ENCODE measurements at places on chromosomes 5 and 9. TPM values are rescaled to one million over a fixed set of nuclear protein-coding genes. Genes with fewer than 3 reads are reported as not detected.
A peak's percentile ranks its signal among the peaks of the same experiment; 100 is the strongest.

GRCh38 chr5:56624751-56625150 is 190.6 kb upstream of the MAP3K1 start:
- DNase-seq: no peak

DNA sequence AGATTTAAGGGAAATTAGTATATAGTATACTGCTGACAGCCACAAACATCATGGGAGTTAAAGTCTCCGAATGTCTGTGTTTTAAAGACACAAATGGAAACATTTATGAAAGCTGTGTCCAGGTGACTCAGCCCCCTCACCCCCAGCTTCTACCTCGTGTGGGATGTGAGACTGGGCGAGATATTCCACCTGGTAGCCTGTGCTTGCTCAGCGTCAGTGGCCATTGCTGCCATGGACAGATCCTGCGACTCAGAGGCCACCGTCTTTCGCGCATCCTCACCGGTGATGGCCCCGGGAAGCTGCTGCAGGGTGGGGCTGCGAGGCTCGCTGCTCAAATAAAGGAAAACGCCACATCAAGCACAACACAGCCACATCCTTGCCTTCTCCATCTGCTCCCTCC is 31.2 kb upstream of the EXOC3 start:
- no peak for DNase-seq

GRCh38 chr9:97930972-97931371 is 7.0 kb downstream of the HEMGN start:
- DNase-seq: peak; percentile 62

- DNase-seq: no peak
These were observed 3.6 kb downstream of the TMC1 start for GRCh38 chr9:72524820-72525540.

DNA sequence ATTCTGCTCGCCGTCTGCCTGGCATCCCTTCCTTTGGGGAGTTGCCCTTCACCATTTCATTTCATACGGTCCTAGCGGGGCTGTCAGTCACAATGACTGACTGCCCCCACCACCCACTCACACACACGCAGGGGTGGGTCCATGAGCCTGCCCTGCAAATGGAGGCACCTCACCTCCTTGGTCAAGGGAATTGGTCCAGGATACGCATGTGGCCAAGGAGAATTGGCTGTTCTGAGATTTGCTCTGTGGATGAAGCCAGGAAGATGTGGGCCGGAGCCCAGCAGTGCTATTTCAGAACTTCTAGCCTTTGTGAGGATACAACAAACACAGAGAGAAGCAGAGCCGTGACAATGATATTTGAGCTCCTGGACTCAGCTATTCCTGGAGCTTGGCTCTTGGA is 17.0 kb downstream of the C1QTNF2 start:
- no peak for DNase-seq

- DNase-seq: no peak
These were observed 10.3 kb upstream of the YTHDC2 start for GRCh38 chr5:113503146-113503545.

GRCh38 chr5:154506049-154506715 is 28.2 kb upstream of the HAND1 start:
- DNase-seq: no peak

- DNase-seq: no peak
These were observed 4.7 kb downstream of the BRD3 start for GRCh38 chr9:134063088-134063570.

GRCh38 chr9:4640027-4640426 is 22.1 kb upstream of the PLPP6 start:
- DNase-seq: no peak

DNA sequence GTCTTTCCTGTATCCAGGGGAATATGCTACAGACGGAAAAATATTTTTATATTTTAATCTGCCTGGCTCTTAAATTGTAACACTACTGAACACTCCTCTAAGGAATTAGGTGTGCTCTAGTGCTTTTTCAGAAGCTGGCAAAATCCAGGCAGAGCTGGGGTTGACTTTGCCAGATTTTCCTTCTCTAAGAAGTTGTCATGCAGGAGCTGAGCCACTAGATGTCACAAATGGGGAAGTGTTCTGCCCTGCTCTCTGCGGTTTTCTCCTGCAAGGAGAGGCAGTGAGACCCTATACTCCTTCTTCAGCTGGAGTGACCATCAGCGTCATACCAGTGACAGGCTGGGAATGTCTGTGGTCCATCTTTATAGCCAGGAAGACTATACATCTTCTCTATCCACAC is 112.5 kb downstream of the HAPLN1 start:
- peak; percentile 23 for DNase-seq

DNA sequence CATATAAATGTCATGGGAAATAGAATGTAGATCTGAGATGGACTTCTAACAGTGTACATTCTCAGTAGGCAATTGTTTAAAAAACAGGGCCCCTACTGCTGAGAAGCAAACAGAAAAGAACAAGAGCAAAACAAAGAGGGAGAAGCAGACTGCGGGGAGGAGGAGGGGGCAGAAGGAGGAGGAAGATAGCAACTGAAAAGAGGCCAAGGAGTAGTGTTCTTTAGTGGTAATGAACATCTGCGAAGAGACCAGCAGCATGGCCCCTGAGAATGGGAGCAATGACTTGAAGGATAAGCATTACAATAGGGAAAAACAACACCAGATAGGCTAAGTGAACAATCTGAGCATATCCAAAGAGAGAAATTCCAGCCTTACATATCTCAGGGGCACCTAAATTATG is 36.8 kb downstream of the HAPLN1 start:
- no peak for DNase-seq

GRCh38 chr5:6350277-6351090 is 27.9 kb downstream of the MED10 start:
- DNase-seq: no peak

DNA sequence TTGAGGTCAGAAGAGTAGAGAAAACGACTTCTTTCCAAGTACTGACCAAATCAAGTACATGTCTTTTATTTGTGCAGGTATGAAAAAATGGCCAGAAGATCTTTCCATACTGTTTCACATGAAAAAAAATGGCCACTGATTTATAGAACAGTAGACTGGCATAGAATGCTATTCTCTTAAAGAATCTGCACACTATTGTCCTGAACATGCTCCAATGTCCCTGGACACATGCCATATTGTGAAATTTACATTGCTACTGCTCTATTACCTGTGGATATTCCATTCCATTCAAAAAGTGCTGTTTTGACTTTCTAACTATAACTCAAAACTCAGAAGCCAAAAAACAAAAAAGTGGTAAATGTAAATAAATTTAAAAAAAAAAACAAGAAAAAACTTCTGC is 60.6 kb downstream of the FBXL17 start:
- DNase-seq: no peak

- DNase-seq: no peak
These were observed 62.6 kb downstream of the ELL2 start for GRCh38 chr5:95899006-95899405.

- no peak for DNase-seq
These were observed 36.6 kb downstream of the SEMA4D start for GRCh38 chr9:89461265-89461664.

- peak; percentile 83 for DNase-seq
These were observed 56.1 kb downstream of the MEF2C start for GRCh38 chr5:88826646-88827585.

DNA sequence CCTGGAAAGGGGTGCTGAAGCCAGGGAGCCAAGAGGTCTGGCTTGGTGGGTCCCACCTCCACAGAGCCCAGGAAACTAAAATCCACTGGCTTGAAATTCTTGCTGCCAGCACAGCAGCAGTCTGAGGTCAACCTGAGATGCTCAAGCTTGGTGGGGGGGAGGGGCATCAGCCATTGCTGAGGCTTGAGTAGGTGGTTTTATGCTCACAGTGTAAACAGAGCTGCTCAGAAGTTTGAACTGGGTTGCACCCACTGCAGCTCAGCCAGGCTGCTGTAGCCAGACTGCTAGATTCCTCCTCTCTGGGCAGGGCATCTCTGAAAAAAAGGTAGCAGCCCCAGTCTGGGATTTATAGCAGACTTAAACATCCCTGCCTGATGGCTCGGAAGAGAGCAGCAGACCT is 55.5 kb upstream of the FBXL17 start:
- no peak for DNase-seq

- DNase-seq: no peak
These were observed 117.7 kb downstream of the ZCCHC7 start for GRCh38 chr9:37238122-37238521.

DNA sequence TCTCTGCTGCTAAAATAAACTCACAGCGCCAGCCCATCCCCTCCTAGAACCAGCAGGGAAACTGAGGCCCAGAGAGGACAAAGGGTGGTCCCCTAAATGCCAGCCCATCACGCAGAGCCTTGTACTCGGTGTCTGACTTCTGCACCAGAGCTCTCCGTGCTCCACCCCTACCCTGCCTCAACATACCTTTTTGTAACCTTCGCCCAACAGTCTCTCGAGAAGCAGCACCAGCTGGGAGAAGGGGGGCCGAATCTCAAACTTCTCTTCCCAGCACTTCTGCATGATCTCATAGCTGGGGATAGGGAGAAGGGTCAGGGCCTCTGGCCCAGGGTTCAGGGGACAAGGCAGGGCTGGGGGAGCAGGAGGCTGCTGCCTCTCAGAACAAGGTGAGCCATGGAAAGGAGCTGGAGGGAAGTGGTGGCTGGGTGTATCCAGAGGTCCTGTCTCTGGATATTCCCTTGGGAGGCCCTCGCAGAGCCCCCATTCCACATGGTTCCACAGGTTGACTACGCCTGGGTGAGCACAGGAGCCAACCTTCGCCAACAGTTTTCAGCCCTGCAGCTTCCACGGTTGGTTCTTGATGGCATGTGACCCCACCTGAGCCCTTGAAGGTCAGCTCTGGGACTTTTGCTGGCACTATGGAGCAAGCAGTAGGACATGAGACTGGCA is 32.3 kb upstream of the CSF1R start:
- no peak for DNase-seq

DNA sequence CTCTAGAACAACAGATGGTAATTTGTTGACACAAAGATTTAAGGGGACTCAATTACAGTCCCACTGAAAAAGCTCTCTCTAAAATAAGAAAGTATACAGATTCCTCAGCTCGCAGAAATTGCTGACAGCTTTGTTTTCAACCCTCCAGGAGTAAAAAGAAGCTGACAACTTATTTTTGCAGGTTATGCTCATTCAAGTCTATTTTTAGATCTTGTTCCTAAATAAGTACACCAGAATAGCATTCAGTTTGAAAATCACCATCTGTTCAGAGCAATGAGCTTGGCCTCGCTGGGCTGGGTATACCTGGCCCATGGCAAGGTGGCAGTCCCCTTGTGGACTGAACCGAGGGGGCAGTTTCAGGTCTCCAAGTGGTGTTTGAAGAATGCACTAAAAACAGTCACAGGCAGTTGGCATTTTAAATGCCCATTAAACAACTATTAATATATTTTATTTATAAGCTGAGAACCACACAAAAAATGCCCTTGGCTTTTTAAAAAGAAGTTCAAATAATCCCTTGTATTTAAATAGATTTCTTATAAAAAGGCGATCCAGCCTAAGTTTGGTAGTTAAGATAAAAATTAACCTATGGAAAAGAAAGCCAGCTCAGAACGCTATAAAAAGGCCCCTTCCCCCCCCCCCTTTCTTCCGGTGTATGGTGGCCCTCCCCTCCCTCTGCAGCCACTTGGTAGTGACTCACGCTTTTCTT is 169.2 kb downstream of the AUH start:
- peak; percentile 62 for DNase-seq

MEIKIN gene
- not detected for total RNA-seq

CCDC171 gene
- total RNA-seq: 18.2 TPM

SREK1IP1 gene
- total RNA-seq: 23.0 TPM

HRH2 gene
- total RNA-seq: not detected

C9 gene
- total RNA-seq: not detected

GLRA1 gene
- not detected for total RNA-seq

BRD3 gene
- total RNA-seq: 16.3 TPM

CER1 gene
- total RNA-seq: not detected

SLC36A3 gene
- total RNA-seq: not detected

TMEM215 gene
- total RNA-seq: not detected

TAF11L13 gene
- total RNA-seq: not detected

CA9 gene
- total RNA-seq: not detected

MOB3B gene
- 0.04 TPM for total RNA-seq
